ENCODE measurements at places on chromosomes 6 and 20. TPM values are rescaled to one million over a fixed set of nuclear protein-coding genes. Genes with fewer than 3 reads are reported as not detected.

GRCh38 chr20:1456300-1456699 is 10.3 kb downstream of the NSFL1C start:
- no peak for DNase-seq

DNA sequence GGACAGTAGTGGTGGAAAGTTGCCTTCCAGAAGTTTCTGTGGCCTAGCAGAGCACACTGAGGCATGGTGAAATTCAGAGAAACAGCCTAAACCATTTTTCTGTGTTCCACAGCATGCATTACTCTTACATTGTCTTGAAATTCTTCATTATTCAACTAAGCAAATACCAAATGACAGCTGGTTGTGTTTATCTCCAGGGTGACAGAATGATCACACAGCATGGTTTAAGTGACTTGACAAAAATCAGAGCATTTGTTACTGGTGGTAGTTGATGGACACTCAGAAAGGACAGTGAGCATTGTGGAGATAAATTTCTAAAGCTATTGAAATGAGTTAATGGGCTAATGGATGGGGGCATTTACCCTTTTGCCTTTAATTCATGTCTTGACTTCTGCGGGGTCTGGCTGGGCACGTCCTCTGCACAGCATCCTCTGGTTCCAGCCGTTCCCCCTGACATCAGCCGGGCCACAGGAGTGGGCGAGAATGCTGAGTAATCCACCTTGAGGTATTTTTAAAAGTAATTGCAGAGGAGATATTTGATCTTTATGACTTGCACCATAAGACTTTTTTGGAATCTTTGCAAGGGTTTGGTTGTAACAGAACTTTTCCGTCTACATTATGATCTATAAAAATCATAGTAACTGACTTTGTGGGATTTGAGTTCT is 78.9 kb upstream of the SCP2D1 start:
- DNase-seq = no peak

The TMEM200A gene
- total RNA-seq = 2.0 TPM

GRCh38 chr20:15656124-15656523 is 917.1 kb downstream of the KIF16B start:
- no peak for DNase-seq

DNA sequence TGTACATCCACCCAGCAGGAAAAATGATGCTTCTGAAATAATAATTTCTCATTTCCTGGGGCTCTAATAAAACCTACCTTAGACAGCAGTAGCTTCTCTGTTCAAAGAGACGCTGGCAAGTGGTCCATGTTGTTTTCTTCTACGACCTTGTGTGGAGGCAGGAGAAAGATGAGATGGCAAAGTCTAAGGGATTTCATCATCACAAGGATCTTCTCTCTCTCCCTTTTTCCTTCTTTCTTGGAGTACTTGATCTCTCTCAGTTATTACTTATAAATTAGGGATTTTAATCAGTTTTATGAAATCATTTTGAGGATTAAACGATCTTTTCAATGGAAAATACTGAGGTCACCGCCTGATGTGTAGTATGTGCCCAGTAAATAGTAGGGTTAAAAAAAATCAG is 147.5 kb downstream of the BMP7 start:
- DNase-seq = no peak

GRCh38 chr6:136180704-136181511 is 69.2 kb downstream of the MTFR2 start:
- DNase-seq = no peak

The CD93 gene
- 227 TPM for total RNA-seq

The SLCO4A1 gene
- 64.0 TPM for total RNA-seq

DNA sequence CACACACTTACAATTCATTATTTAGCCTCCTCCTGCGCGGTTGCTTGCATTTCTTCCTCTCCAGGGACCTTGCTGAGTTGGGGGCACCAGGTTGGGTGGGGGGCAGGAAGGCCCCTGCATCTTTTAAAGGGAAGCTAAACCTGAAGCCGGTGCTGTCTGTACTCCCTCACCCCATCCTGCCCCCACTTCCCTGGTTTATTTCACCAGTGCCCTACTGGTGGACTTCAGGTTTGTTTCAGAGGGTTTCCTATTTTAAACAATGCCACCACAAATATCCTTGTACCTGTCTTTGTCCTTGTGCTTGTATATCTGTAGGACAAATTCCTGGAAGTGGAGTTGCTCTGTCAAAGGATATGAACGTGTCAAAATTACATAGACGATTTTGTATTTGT is 21.0 kb downstream of the PTK7 start:
- no peak for DNase-seq

DNA sequence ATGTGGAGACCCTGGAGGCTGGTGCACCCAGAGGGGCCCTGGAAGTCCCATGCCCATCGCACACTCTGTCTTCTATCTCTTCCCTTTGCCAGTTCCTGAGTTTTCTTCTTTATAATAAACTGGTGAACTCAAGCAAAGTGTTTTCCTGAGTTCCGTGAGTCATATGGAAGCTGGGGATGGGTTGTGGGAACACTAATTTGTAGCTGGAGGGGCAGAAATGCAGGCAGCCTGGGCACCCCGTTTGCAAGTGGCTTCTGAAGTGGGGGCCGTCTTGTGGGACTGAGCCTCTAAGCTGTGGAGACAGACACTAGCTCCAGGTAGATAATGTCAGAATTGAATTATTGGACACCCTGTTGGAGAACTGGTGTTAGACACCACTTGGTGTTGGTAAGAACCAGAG is 3.2 kb upstream of the PPP1R3G start:
- DNase-seq = no peak

GRCh38 chr6:13278991-13279390 is 49.3 kb downstream of the TBC1D7 start:
- DNase-seq = no peak

DNA sequence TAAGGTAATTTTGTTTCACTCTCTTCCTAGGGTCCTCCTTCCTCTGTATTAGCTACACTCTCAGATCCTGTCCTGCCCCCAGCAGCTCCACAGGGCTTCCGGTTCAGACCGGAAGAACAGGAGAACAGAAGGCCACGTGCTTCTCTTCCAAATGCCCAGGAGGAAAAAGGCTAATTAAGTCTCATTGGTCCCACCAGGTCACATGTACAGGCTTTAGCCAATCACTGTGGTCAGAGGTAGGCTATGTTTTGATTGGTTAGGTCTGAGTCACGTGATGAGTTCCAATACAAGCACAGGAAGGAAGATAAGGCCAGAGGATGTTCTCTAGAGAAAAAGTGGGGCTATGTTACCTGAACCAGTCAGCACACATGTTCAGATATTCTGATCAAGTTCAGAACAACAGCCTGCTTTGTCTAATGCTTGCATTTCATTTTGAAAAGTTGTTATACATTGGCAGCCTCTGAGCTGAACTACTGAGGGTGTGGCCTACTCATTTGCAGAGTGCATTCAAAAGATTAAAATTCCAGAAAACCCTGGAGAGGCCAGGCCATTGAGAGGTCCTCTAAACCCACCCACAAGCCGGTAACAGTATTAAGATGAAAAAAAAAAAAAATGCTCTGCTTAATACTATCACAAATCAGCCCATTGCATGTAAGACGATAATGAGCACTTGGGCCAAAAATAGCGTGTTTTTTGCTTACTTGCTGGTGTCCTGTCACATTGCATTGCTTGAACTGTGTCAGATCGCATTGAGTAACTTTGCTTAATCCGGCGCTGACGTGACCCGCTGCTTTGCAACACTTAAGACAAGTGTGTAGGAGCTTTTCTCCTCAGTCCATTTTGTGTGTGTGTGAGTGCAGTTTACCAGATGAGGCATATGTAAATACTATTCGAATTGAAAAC is 170.3 kb downstream of the TSHZ2 start:
- no peak for DNase-seq

The PBOV1 gene
- total RNA-seq = not detected

The JPH2 gene
- total RNA-seq = 2.6 TPM

GRCh38 chr6:26104457-26105108 is 17.4 kb downstream of the HFE start:
- no peak for DNase-seq

The PLN gene
- 3.7 TPM for total RNA-seq

DNA sequence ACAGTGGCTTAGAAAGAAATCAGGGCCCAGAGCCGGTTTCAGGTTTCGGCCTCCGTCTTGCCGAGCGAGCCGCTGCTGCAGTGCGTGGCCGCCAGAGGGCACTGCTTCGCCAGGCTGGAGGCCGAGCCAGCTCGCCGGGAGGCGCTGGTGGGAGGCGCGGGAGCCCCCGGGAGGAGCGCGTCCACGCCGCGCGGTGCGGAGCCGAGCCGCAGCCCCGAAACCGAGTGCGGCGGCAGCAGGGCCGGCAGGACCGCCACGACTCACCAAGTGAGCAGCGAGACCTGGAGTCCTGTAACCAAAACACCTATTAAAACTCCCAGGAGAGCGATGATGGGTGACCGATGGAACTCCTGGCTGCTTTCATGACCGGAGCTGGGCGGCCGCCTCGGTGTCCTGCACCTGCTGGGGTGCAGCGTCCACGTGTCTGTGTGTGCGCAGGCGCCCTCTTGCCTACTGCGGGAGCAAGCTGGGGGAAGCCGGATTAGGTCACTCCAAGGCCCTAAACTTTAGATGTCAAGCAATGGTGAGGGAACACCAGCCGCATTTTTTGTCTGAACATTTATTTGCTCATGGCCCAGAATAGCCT is 186.9 kb upstream of the UST start:
- DNase-seq = peak; percentile 57

Measured in omental fat pad (tissue), 4 donors.